Stimulated activated CD8-positive, alpha-beta memory T cell treated with anti-CD3 and anti-CD28 coated beads, Interleukin-7, amount 100 ng/mL, for 4 hours (primary cell): ENCODE measurements at places on chromosomes 13 and 19.

GRCh38 chr13:92221916-92222315, 823.5 kb downstream of the GPC5 start:
- no peak for DNase-seq

GRCh38 chr19:5369304-5369703, 28.7 kb upstream of the PTPRS start:
- no peak for DNase-seq

- no peak for DNase-seq
These were observed 12.3 kb upstream of the ZNF556 start for GRCh38 chr19:2854849-2855248.

- DNase-seq, result no peak
These were observed 398.8 kb downstream of the DLEU7 start for GRCh38 chr13:50444726-50445125.

- peak; percentile 88 for DNase-seq
These were observed at the start of gene ZNF473 for GRCh38 chr19:50025794-50026549. Gene ZNF473, plus strand, starts transcription at chr19:50026005. Its CDS starts 5,078 bp downstream, at chr19:50031083.

DNA sequence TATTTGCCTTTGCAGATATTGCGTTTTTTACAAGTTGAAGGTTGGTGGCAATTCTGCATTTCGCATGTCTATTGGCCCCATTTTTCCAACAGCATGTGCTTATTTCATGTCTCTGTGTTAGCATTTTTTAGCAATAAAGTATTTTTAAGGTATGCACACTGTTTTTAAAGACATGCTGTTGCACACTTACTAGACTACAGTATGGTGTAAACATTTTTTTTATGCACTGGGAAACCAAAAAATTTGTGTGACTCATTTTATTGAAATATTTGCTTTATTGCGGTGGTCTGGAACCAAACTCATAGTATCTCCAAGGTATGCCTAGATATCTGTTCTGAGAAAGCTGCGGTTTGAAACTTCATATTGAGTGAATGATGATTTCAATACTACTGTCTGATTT, 55.4 kb upstream of the RNF113B start:
- no peak for DNase-seq

- DNase-seq, result no peak
These were observed 226.8 kb downstream of the RAP2A start for GRCh38 chr13:97660594-97661260.

DNA sequence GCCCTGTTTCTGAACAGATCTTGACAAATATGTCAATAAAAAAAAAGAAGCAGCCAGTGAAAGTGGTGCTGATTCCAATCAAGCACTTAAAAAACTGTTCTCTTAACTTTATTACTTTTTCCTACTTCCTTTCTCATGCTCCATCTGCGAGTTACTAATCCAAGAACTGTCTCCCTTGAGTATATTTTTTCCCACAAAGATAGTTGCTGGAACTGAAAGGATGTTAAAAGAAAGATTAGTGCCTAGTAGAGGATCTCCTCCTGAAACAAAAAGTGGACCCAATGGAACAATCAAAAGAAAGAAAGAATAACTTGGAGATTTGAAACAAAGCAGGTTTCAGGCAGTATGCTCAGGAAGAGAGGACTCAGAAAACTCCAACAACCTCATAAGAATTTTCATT, 1034.8 kb downstream of the PCDH17 start:
- no peak for DNase-seq
